ENCODE measurements at places on chromosomes 12 and 14.

- no peak for DNase-seq
Measured at GRCh38 chr12:1934831-1935230, 16.4 kb upstream of the CACNA2D4 start.

- no peak for DNase-seq
Measured at GRCh38 chr12:100601626-100602025, 28.1 kb downstream of the GAS2L3 start.

DNA sequence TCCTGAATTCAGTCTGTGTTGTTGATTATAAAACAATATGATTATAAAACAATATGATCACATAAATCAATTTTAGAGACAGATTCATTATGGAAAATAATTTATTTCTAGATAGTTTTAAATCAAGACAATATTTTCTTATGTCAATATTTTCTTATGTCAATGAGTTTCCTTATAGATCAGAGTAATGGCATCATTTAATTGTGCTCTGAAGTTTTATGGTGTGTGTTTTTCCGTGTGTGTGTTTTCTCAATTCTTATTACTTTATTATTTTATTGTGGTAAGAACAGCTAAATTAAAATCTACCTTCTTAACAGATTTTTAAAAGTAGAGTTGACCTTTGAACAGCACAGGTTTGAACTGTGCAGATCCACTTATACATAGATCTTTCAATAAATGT is 105.3 kb upstream of the SLCO1B1 start:
- DNase-seq, result no peak

- DNase-seq, result no peak
Measured at GRCh38 chr14:95320078-95320895, 579 bp upstream of the CLMN start.

DNA sequence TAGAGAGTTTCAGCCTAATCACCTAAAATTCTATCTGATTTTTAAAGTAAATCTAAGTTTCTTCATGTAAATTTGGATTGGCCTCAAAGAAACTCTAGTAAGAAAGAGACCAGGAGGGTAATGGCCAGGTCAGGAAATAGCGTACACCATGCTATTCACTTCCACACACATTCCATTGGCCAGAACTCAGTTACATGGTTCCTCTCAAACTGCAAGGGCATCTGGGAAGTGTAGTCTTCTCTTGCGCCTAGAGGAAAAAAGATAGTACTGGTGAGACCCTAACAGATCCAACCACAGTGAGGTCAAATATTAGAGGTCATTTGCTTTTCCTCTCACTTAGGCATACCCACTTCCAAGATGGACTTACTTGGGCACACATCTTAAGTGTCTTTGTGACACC is 39.1 kb downstream of the MBIP start:
- DNase-seq, result no peak

Measured in NCI-H1417 treated with DMSO at 0.1 percent for 48 hours (cell line).